ENCODE measurements at places on chromosomes 6 and 20. TPM values are rescaled to one million over a fixed set of nuclear protein-coding genes. Genes with fewer than 3 reads are reported as not detected.

- peak; percentile 16 for DNase-seq
These were observed 1211.1 kb upstream of the GJE1 start for GRCh38 chr6:140921366-140922226.

GRCh38 chr6:23633996-23634395 lies 492.0 kb upstream of the NRSN1 start:
- DNase-seq, result no peak

DNA sequence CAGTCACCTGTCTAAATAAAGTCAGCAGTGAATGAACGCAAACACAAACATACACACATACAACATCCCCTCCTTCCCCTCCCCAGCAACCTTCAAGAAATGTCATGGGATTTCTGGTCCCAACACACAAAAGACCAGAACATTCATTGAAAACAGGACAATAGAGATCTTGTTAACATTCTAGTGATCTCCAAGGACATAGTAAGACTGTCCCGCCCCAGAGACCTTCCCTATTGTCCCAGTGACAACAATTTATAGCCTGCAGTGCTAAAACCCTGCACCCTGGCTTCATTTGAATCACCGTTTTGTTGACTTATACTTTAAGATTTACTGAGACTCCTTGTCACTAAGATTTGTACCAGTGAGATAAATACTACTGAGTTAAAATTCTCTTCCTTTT lies 143.9 kb upstream of the NOX3 start:
- peak; percentile 10 for DNase-seq

- no peak for DNase-seq
These were observed 25.7 kb downstream of the EPHA7 start for GRCh38 chr6:93393554-93394074.

GRCh38 chr6:14903176-14904038 lies 342.5 kb upstream of the JARID2 start:
- DNase-seq, result no peak

- no peak for DNase-seq
These were observed 111.8 kb downstream of the UBE3D start for GRCh38 chr6:82953871-82954270.

DNA sequence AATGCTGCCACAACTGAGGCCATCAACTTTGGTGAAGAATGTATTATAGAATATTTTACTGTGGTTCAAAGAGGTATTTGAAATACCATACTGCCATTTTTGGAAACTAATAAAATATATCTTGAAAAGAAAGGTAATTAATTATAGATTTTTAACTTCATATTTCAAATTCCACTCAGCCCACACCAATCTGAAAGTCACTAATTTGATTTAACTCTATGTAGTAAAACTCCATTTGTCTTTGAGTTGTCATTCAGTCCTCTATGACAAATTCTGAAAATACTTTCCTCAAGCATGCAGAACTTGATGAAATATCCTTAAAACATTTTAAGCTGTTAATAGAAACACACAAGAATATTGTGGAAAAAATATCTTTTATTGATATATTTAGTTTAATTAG lies 1196.7 kb upstream of the CITED2 start:
- DNase-seq, result no peak

- no peak for DNase-seq
These were observed 186.7 kb downstream of the GJA10 start for GRCh38 chr6:90080876-90081481.

DNA sequence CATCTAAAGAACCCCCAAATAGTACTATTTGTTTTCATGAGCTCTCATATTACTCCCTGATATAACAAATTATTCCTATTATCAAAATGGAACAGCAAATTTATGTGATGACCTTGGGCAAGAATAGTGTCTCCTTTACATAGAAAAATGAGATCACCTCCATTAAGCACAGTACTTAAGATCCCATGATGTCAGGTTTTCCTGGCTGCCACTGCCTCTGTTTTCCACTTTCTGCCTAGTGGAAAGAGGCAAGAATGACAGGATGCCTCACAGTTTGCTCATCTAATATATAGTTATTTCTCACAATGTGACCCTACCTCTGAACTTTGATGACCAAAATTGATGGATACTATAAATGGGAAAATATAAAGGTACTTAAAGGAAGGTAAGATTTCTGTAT lies 260.1 kb upstream of the SGK1 start:
- DNase-seq, result no peak

DNA sequence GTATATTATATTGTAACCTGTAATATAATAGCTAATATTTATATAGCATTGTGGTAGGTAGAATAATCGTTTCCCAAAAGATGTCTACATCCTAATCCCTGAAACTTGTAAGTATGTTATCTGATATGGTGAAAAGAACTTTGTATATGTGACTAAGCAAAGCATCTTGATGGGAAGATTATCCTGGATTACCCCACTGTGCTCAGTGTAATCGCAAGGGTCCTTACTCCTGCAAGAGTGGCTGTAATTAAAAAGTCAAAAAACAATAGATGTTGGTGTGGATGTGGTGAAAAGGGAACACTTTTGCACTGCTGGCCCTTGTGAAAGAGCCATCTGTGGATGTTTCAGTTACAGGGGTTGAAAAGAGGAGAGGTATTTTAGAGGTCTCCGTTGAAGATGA lies 95.2 kb downstream of the EDN1 start:
- DNase-seq, result no peak

DNA sequence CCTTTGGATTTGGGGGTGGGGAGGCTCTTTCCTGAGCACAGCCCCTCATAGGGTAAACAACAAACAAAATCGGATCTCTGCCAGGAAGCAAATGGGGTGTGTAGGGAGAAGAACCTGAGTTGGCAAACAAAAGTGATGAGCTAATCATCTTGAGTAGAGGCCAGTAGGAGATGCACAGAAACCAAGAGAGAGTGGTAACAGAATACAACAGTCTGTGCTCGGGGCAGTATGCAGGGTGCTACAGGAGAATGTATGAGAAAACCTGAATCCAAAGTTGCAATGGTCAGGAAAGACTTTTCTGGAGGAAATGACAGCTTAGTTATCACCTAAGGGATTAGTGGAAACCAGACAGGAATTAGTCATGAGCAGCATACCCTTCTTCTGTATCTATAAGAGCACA lies 177.8 kb downstream of the CDKAL1 start:
- DNase-seq, result no peak

DNA sequence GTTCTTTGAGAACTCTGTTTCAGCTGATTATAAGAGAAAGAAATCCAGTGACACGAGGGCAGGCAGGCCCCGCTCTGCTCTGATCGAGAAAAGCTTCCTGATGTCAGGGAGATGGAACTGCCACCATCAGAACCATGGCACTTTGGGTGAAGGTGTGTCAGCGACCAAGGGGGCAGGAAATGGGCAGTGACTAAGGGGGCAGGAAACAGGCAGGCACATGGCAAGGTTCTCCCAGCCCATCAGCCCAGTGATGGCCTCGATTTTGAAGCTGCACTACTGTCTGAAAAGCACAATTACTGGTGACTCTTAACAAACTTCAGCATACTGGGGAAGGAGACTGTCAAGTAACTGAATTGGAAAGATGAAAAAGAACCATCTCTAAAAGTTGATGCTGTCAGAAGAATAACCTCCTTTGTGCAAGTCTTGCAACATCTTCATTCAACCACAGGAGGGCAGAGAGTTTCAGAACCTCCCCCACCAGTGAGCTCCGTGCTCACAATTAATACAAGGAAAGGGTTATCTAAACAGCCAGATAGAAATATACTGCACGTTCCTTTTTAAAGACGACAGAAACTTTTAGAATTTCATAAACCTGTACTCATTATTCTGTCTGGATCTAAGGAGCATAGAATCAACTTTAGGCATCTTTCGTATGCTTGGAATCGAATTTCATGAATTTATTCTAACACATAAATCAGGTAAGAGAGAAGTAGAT lies 39.1 kb downstream of the TMX4 start:
- DNase-seq, result peak; percentile 26

DNA sequence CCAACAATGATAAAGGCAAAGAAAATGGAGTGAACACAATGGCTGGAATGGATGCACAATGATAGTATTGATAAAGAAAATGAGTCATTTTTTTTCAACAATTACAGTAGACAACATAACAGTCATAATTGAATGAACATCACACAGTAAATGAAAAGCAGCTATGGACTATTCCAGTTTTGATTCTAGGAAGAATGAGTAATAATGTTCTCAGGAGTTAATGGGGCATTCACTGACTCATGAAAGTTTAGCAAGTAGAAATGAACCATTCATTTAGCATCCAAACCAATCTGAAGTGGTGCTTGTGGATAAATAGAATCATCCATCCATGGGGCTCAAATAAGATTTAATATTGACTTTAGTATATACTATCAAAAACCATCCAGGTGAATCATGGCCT lies 1029.5 kb upstream of the GJE1 start:
- DNase-seq, result no peak

DNA sequence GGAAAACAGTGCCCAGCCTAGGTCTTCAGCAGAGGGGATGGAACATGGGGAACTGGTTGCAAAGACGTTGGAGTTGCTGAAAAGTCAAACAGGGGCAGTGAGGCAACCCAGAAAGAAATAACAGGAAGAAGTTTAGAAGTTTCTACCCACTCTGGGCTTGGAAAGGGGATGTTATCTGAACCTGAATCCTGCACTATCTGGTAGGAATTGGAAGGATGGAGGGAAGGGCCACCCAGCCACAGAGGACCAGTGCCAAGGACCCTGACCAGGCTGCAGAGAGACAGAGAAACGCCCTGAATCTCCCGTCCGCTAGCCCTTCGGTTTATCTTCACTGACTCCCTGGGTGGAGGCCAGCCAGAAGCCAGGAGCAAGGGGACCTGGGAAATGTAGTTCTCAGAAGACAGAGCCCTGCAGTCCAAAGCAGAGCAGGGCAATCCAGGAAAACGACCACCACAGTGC lies 217.3 kb upstream of the RREB1 start:
- DNase-seq, result peak; percentile 66

DNA sequence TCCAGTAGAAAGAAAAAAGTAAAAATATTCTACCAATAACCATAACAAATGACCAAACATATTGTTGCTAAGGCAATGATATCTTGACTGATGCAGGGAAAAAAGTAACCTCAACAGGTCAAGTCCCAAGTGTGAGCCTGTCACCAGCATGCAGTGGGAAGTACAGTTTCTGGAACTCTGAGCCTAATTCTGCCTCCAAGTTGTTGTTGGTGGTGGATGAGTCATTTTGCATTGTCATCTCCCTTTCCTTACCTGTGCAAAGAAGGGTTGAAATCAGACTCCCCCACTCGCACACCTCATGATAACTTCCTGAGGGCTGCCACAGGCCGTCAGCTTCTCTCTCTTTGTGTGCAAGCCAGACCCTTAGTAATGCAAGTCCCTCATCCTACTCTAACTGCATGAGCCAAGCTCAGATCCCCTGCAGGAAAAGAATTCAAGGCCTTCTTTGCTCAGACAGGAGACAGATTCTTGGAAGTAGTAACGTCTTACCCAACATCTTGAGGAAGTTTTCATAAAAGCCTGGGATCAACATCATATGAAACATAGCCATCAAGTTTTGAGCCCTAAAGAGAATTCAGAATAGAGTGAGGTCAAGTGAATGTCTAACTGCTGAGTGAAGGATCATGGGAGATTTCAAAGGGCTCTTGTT lies 207.6 kb upstream of the FOXA2 start:
- DNase-seq, result no peak

GRCh38 chr6:11028959-11029358 lies 15.1 kb downstream of the ELOVL2 start:
- no peak for DNase-seq

GRCh38 chr20:13430346-13431002 lies 208.3 kb downstream of the TASP1 start:
- no peak for DNase-seq

DNA sequence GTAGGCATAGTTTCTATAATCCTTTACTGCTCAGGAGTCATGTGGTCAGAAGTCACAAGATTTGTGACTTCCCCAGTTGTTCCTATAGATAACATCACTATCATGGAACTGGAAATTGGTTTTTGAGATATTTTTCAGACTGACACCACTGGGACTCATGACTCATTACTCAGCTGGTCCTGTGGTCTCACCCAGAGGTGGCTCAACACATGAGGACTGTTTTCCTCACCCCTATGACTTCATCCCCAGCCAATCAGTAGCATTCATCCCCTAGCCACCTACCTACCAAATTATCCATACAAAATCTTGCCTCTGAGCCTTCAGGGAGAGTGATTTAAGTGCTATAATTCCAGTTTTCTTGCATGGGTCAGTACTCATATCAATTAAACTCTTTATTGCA lies 1217.7 kb downstream of the EPHA7 start:
- DNase-seq, result no peak

GRCh38 chr6:113381959-113382358 lies 475.2 kb upstream of the MARCKS start:
- no peak for DNase-seq

- DNase-seq, result no peak
These were observed 197.7 kb downstream of the QKI start for GRCh38 chr6:163612200-163612599.

GRCh38 chr6:104789770-104790190 lies 69.9 kb downstream of the HACE1 start:
- DNase-seq, result peak; percentile 7

GRCh38 chr20:64103871-64104666 lies 3.3 kb downstream of the NPBWR2 start:
- DNase-seq, result peak; percentile 80

Gene CCN6
- total RNA-seq, result not detected

Gene ADGRF5
- 1.0 TPM for total RNA-seq

Gene PEDS1
- total RNA-seq, result 47.7 TPM

Gene GJA10
- total RNA-seq, result not detected

Gene KCNB1
- total RNA-seq, result 0.41 TPM

Gene COL21A1
- total RNA-seq, result 0.28 TPM

Gene CALHM6
- total RNA-seq, result 2.1 TPM

Gene TBXT
- 0.22 TPM for total RNA-seq

Gene TMEM200A
- total RNA-seq, result 4.2 TPM

Gene CENPW
- 19.6 TPM for total RNA-seq

Gene ARMC12
- total RNA-seq, result 3.0 TPM

Gene MAN1A1
- total RNA-seq, result 13.2 TPM

Measured in H7 (cell line).